Myometrial cell (primary cell): ENCODE measurements at places on chromosomes 11 and 22. TPM values are rescaled to one million over a fixed set of nuclear protein-coding genes. Genes with fewer than 3 reads are reported as not detected.

The CASP12 gene
- not detected in 2 replicates for total RNA-seq

The SMTNL1 gene
- not detected in 2 replicates for total RNA-seq

The DGAT2 gene
- total RNA-seq: 0.29 and 0.53 TPM in 2 replicates

The ATXN10 gene
- total RNA-seq: 114 and 115 TPM in 2 replicates

The HOATZ gene
- not detected in 2 replicates for total RNA-seq

The NPTXR gene
- under 0.01 and 0.18 TPM in 2 replicates for total RNA-seq

The EFCAB6 gene
- total RNA-seq: 1.7 and 1.9 TPM in 2 replicates

The WBP2NL gene
- 0.18 TPM in 1 of 2 replicates, not detected in the other for total RNA-seq

The IGSF22 gene
- total RNA-seq: not detected in 2 replicates

The KCNQ1 gene
- not detected in 2 replicates for total RNA-seq

The INS gene
- total RNA-seq: not detected in 2 replicates

The TH gene
- 1.6 TPM in 1 of 2 replicates, not detected in the other for total RNA-seq

The TAF1D gene
- 91.4 and 123 TPM in 2 replicates for total RNA-seq

The DDT gene
- total RNA-seq: 93.4 and 103 TPM in 2 replicates

The SLC37A2 gene
- total RNA-seq: 5.2 and 5.5 TPM in 2 replicates

The TSPAN32 gene
- total RNA-seq: under 0.01 TPM in 1 of 2 replicates, not detected in the other

The MMP11 gene
- total RNA-seq: 7.4 and 11.2 TPM in 2 replicates

The MN1 gene
- 0.18 TPM in 1 of 2 replicates, not detected in the other for total RNA-seq

The APOA4 gene
- not detected in 2 replicates for total RNA-seq

The TOLLIP gene
- 32.3 and 35.2 TPM in 2 replicates for total RNA-seq

The OR51B5 gene
- not detected in 2 replicates for total RNA-seq

The TMEM151A gene
- total RNA-seq: not detected in 2 replicates

The DRD4 gene
- not detected in 2 replicates for total RNA-seq

The EP300 gene
- total RNA-seq: 12.4 and 17.2 TPM in 2 replicates

The DTX4 gene
- total RNA-seq: 0.58 and 0.71 TPM in 2 replicates

The LARGE2 gene
- total RNA-seq: not detected in 2 replicates

The RAPSN gene
- total RNA-seq: 0.18 TPM in 1 of 2 replicates, not detected in the other

The BTG4 gene
- total RNA-seq: not detected in 2 replicates

The OR2AG1 gene
- total RNA-seq: not detected in 2 replicates

The LMO1 gene
- not detected in 2 replicates for total RNA-seq

The LRRC55 gene
- not detected in 2 replicates for total RNA-seq

The FGF4 gene
- not detected in 2 replicates for total RNA-seq

The TRIM29 gene
- total RNA-seq: 6.3 TPM in 1 of 2 replicates, not detected in the other

The C11orf42 gene
- not detected in 2 replicates for total RNA-seq

The SHANK3 gene
- 0.89 and 1.2 TPM in 2 replicates for total RNA-seq

The LRP4 gene
- total RNA-seq: 0.53 and 1.4 TPM in 2 replicates

The OR52H1 gene
- not detected in 2 replicates for total RNA-seq

The GPR83 gene
- total RNA-seq: not detected in 2 replicates

The CHADL gene
- total RNA-seq: 0.29 and 0.89 TPM in 2 replicates

The UPK2 gene
- total RNA-seq: not detected in 2 replicates

The ELFN2 gene
- 4.9 and 5.8 TPM in 2 replicates for total RNA-seq

The LSP1 gene
- 1.9 TPM in 1 of 2 replicates, not detected in the other for total RNA-seq

The MS4A2 gene
- total RNA-seq: not detected in 2 replicates

The ZNF280B gene
- 0.53 and 0.86 TPM in 2 replicates for total RNA-seq

The TUB gene
- 4.6 TPM in 2 replicates for total RNA-seq

The ESAM gene
- 4.8 and 6.3 TPM in 2 replicates for total RNA-seq

The EXPH5 gene
- 0.86 and 1.4 TPM in 2 replicates for total RNA-seq

The CEP57 gene
- total RNA-seq: 27.3 and 30.3 TPM in 2 replicates

The MRGPRX4 gene
- not detected in 2 replicates for total RNA-seq

The EWSR1 gene
- 229 and 240 TPM in 2 replicates for total RNA-seq

The HDHD5 gene
- 34.3 and 34.4 TPM in 2 replicates for total RNA-seq

The APOBEC3H gene
- total RNA-seq: 0.53 and 4.0 TPM in 2 replicates

The DBX1 gene
- total RNA-seq: not detected in 2 replicates
